ENCODE measurements at places on chromosomes 7 and 10.

- no peak for DNase-seq
These were observed 24.9 kb downstream of the ASB13 start for GRCh38 chr10:5641501-5641900.

DNA sequence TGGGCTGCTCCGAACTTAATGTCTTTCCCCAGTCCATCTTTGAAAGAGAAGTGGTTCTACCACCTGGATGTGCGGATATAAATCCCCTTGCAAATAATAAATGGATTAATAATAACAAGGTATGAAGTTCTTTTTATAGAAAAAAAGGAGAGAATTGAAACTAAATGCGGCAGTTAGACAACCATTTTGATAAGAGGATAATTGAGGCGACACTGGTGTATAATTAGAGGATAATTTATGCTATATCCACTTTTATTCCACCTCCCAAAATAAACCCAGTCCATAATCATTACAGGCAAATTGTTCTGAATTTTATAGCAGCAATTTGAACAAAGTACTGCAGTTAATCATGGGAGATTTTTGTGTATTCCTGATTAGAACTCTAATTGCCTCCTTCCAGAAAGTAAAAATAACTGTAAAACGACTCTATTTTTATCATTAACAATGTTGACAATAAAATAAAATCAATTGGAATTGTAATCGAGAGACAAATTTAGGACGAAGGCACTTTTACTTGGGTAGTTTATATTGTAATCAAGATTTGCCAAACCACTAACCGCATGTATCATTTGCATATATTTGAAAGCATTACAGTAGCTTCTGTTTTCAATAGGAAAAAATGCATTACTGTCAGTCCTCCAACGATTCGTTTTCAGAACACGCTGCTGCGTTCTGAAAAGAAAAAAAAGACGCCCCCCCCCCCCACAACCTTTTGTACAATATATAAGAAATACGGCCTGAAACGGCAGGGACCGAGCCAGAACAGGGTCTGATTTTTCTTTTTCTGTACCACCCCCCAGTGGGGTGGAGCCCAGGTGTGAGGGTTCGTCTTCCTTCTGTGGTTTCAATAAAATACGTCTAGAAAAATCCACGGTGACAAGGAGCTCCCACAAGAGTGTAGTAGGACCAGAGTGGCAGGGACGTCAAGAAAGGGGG lies 838 bp upstream of the DLX6 start:
- DNase-seq, result no peak

DNA sequence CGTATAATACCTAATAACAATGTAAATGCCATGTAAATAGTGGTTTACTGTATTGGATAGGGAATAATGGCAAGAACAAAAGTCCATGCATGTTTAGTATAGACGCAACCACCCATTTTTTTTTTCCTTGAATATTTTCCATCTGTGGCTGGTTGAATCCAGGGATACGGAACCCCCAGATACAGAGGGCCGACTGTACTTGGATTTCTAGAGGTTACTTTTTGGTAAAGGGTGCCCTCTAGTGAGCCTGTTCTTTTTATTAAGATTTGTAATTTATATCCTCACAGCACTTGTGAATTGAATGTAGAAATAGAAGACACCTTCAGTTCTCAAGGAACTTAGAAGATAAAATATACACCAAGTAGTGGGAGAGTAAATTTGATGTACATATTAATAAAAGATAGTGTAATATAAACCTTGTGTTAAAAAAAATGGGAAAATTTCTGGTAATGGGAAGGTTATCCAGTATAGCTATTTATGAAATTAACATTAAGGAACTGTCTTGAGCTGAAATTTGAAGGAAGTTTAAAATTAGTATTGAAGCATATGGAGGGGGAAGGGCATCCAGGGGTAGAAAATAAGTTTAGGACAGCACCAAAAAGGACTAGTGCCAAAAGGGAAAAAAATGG lies 32.0 kb downstream of the EXOC6 start:
- DNase-seq, result peak; percentile 12

- DNase-seq, result no peak
These were observed 15.1 kb downstream of the GATA3 start for GRCh38 chr10:8069627-8070026.

- no peak for DNase-seq
These were observed 128.2 kb downstream of the SPAG6 start for GRCh38 chr10:22473459-22473858.

- peak; percentile 93 for DNase-seq
These were observed 31.8 kb upstream of the VCL start for GRCh38 chr10:73965890-73966768.

DNA sequence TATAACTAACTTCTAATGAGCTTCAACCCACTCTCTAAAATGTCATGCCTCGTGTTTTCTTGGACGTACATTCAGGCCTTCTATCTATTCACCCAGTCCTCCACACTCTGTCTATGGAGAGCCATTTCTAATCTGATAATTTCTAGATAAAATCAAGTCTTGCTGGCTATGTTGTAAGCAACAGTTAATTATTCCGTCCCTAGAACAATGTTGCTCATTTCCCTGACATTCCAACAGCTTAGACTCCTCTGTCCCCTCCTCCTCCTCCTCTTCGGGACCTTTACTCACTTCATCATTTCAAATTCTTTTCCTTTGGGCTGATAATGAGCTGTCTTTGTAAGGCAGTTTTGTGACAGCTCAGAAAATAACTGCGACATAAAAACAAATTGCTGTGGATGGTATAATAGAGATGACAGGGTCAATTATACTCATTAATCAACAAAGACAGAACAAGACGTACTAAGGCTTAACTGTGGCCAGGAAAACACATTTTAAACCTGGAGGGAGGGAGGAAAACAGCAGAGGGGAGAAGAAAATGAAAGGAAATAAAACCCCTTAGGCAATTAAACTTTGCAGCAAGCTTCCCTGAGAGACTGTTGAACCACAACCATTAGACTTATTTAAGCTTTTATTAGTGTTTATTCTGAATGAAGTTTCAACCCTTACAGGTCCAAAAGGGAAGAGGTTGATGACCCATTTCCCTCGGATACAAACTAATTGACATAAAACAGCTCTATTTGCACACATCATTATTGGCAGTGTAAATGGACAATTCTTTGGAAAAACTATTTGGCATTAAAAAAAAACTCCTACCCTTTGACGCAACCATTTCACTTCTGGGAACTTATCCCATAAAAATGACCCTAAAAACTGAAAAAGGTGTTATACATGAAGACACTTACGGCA lies 179.1 kb downstream of the SFMBT2 start:
- no peak for DNase-seq

GRCh38 chr7:73461782-73462285 lies 28.3 kb downstream of the FZD9 start:
- no peak for DNase-seq

GRCh38 chr10:88901984-88902789 lies 22.1 kb downstream of the STAMBPL1 start:
- no peak for DNase-seq

DNA sequence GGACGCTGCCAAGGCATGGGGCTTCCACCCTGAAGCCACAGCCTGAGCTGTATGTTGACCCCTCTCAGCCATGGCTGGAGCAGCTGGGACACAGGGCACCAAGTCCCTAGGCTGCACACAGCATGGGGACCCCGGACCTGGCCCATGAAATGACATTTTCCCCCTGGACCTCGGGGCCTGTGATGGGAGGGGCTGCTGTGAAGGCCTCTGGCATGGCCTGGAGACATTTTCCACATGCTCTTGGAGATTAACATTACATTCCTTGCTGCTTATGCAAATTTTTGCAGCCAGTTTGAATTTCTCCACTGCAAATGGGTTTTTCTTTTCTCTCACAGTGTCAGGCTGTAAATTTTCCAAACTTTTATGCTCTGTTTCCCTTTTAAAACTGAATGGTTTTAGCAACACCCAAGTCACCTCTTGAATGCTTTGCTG lies 463.6 kb downstream of the ZWINT start:
- DNase-seq, result no peak

- DNase-seq, result no peak
These were observed 16.1 kb upstream of the TAS2R40 start for GRCh38 chr7:143205560-143206293.

DNA sequence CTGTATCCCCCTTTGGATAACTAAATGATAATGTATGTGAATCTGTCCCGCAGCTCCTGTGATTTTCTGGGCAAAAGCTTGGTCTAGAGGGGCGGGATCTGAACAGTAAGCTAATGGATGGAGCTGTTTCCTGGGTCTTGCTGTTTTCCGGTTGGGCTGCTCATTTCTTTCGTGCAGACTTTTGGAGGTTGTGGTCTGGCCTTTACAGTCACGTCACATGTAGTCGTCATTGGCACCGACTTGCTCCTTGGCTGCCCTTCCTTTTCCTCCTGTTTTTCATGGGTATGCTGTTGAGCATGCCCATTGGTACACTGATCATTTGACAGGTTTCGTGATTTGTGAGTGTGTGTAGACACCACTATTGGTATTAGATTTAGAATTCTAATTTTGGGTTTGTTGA lies 2.0 kb downstream of the FBH1 start:
- DNase-seq, result no peak

- DNase-seq, result no peak
These were observed 231.3 kb upstream of the CELF2 start for GRCh38 chr10:10786109-10787090.

- no peak for DNase-seq
These were observed 181.2 kb upstream of the ANK3 start for GRCh38 chr10:60570896-60571295.

GRCh38 chr10:78654047-78654590 lies 414.6 kb upstream of the ZMIZ1 start:
- DNase-seq, result no peak

- DNase-seq, result no peak
These were observed 14.7 kb downstream of the CYTH3 start for GRCh38 chr7:6257675-6258074.

- DNase-seq, result no peak
These were observed 169.9 kb upstream of the AOAH start for GRCh38 chr7:36894190-36894589.

GRCh38 chr10:110423650-110424049 lies 74.1 kb upstream of the DUSP5 start:
- DNase-seq, result no peak

GRCh38 chr7:92413550-92413949 lies 33.7 kb upstream of the GATAD1 start:
- no peak for DNase-seq

- DNase-seq, result no peak
These were observed 13.6 kb downstream of the TBATA start for GRCh38 chr10:70771311-70772194.

DNA sequence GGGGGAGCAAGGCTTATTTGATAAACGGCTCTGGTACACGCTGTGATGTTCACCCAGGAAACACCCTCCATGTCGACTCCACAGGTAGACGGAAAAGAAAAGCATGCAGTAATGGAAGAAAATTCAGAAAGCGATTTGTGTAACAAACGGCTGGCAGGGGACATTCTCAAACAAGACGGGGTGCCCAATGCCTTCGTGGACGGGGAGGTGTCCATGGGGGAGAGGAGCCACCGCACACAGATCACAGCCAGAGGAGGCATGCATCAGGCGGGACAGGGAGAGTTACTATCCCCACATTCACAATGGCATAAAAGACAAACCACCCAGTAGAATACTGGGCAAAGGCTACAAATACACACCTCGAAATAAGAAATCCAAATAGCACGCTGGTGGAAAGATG lies 20.1 kb downstream of the CNPY1 start:
- DNase-seq, result no peak

GRCh38 chr10:17233286-17233991 lies 5.4 kb downstream of the VIM start:
- no peak for DNase-seq

DNA sequence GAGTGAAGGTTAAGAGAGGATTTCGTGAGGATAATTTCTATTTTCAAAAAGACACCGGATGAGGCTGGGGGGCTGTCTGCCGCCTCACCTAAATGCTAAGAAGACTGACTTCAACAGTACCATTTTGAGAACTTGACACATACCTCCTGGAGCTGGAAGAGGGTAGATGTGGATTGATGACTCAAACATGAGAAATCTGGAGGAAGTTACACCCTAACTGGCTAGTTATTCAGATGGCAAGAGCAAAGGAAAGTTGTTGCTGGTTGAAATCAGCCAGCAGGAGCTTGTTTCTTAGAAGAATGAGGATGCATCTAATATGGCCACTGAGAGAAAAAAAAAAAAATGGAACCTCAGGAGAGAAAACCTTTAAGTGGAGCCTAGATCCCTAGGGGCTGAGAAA lies 76.2 kb upstream of the KIAA1217 start:
- DNase-seq, result no peak

GRCh38 chr10:83909001-83909400 lies 230.3 kb upstream of the GHITM start:
- DNase-seq, result no peak

DNA sequence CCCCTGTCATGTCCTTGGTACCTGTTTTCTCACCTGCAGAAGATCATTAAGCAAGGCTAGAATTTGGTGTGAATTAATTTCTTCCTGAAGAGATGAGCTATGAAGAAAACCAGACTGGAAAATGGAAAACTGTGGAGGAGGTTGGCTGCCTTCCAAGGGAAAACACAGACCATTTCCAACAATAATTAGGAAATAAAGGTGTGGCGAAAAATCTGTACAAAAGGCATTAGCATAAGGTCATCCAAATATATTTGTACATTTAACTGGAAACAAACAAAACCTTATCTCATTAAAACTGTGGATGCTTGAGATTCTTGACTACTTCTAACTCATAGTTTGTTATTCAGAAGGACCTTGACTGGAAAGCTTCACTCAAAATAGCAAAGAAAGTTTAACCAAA lies 1.7 kb downstream of the STN1 start:
- no peak for DNase-seq

DNA sequence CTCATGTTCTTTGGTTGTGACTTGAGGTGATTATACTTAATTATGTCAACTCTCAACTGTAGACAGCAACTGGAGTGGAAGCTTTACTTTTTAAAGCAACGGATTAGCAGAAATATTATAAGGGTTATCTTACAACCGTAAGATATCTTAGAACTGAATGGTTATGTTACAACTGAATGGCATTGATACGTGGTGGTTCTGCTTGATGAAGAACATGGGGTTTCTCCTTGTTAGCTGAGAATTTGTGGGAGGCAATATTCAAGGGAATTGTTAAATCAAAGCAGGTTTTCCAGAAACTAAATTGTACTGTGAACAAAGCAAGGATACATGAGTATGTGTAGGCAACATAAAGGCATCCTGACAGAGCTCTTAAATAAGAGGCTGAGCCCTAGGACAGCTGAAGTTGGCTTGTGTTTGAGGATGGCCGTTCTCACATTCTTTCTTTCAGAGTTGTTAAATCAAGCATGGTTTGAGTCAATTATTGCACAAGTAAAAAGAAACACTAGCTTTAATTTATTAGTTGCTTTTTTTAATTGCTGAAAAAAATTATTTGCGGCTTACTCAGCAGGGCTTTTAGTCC lies 350.0 kb downstream of the PLXDC2 start:
- DNase-seq, result no peak
